ENCODE measurements at places on chromosomes 3 and 15. TPM values are rescaled to one million over a fixed set of nuclear protein-coding genes. Genes with fewer than 3 reads are reported as not detected.

Gene TWF2
- 52.2 TPM for total RNA-seq

Gene ULK4
- 38.4 TPM for total RNA-seq

Gene COLQ
- total RNA-seq: 3.2 TPM

Gene SUMF1
- 35.0 TPM for total RNA-seq

Gene NR1I2
- total RNA-seq: not detected

Gene LRRIQ4
- total RNA-seq: not detected

Gene C3orf22
- total RNA-seq: not detected

Gene VGLL3
- total RNA-seq: 80.0 TPM

Gene CFAP20DC
- not detected for total RNA-seq

Gene ACTRT3
- 3.1 TPM for total RNA-seq

Gene ADAMTSL3
- total RNA-seq: 41.4 TPM

Gene TGFBR2
- total RNA-seq: 250 TPM

Gene CELF6
- total RNA-seq: 2.3 TPM

Gene AMIGO3
- total RNA-seq: 5.8 TPM

- H3K36me3 ChIP-seq: no peaks in the 10 kb centered on the region
- no peak overlapping the region for H3K27ac ChIP-seq
- no peaks in the 10 kb centered on the region for H3K27me3 ChIP-seq
- H3K4me3 ChIP-seq: no peak overlapping the region
- DNase-seq: no peak
Observed at GRCh38 chr3:58355179-58355578, 22.5 kb downstream of the PXK start.

GRCh38 chr3:96959901-96960641 is 145.7 kb downstream of the EPHA6 start:
- H3K4me1 ChIP-seq: peaks cover 6% of the 10 kb centered on the region
- no peaks in the 10 kb centered on the region for H3K36me3 ChIP-seq
- no peak overlapping the region for H3K27ac ChIP-seq
- H3K27me3 ChIP-seq: no peaks in the 10 kb centered on the region
- DNase-seq: no peak

DNA sequence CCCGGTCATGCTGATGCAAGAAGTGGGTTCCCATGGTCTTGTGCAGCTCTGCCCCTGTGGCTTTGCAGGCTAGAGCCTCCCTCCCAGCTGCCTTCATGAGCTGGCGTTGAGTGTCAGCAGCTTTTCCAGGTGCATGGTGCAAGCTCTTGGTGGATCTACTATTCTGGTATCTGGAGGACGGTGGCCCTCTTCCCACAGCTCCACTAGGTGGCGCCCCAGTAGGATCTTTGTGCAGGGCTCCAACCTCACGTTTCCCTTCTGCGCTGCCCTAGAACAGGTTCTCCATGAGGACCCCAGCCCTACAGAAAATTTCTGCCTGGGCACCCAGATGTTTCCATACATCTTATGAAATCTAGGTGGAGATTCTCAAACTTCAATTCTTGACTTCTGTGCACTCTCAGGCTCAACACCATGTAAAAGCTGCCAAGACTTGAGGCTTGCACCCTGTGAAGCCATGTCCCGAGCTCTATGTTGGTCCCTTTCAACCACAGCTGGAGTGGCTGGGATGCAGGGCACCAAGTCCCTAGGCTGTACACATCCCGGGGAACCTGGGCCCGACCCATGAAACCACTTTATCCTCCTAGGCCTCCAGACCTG is 238.4 kb upstream of the MDFIC2 start:
- DNase-seq: peak; percentile 7
- H3K27me3 ChIP-seq: no peaks in the 10 kb centered on the region
- no peaks in the 10 kb centered on the region for H3K36me3 ChIP-seq
- H3K27ac ChIP-seq: no peak overlapping the region

DNA sequence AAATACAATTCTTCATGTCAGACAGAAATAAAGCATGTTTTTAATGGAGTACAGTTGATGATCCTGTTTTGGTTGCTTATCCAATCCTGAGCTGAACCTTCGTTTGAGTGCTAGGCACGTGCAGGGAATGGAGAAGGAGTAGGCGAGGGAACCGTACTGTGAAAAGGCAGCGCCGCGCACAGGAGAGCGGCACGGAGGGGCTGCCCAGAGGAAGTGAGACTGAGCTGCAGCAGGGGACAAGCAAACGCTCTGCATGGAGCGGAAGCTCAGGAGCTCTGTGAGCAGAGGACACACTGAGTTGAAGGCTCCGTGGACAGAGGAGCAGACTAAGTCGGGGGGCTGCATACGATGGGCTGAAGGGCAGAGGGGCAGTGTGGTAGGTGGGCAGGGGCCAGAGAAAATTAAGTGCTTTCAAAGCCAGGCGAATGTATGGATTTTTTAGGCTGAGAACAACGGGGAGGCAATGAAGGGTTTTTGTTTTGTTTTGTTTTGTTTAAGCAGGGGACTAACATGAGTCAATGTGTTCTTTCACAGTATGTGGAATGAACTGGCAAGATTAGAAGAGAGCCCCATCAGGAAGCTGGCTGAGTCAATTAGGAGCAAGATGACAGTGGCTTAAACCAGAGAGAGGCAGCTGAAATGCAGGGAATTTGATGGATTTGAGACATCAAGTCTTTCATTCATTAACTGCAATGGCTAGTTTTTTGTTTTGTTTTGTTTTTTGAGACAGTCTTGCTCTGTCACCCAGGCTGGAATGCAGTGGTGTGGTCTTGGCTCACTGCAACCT is 23.8 kb upstream of the TM2D3 start:
- peaks cover 27% of the 10 kb centered on the region for H3K36me3 ChIP-seq
- no peak overlapping the region for H3K4me3 ChIP-seq
- DNase-seq: no peak
- H3K27ac ChIP-seq: no peak overlapping the region
- no peaks in the 10 kb centered on the region for H3K27me3 ChIP-seq
- peaks cover 9% of the 10 kb centered on the region for H3K4me1 ChIP-seq

DNA sequence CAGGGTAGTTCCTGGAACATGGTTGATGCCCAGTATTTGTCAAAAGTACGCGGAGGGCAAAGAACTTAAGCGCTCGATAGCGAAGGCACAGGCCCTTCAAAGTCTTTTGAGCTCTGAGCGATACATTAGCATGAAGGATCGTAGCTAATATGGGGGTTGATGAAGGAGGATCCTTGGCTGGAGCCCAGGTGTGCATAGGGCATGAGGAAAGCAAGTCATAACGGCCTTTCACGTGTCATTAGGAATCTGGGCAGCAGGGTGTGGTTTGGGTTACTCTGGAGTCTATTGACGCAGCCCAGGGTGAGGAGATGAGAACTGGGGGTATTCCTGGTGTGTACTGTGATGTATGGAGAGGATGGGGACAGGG is 31.7 kb downstream of the SPINK8 start:
- peaks cover 13% of the 10 kb centered on the region for H3K36me3 ChIP-seq
- H3K4me1 ChIP-seq: peaks cover 19% of the 10 kb centered on the region
- H3K4me3 ChIP-seq: peak overlapping the region; percentile 79
- H3K27me3 ChIP-seq: no peaks in the 10 kb centered on the region
- no peak for DNase-seq
- peak overlapping the region; percentile 97 for H3K27ac ChIP-seq

DNA sequence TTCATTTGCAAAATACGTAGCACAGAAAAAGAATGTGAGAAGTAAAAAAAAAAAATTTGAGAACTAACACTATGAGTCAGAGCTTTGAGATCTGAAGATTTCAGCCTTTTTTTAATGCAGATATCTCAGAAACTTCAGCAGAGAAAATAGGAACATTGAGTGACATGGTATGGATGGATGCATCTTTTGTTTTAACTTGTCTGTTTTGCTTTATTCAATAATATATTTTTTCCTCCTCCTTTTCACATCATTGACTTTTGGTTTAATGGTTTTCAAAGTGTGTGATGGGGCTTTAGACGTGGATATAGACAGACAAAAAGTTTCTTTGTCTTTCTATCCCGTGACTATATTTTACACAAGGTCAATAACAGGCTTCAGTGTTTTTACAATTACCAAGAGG is 426.7 kb upstream of the FRG2C start:
- no peak overlapping the region for H3K4me3 ChIP-seq
- H3K4me1 ChIP-seq: no peaks in the 10 kb centered on the region
- no peaks in the 10 kb centered on the region for H3K36me3 ChIP-seq
- DNase-seq: no peak

DNA sequence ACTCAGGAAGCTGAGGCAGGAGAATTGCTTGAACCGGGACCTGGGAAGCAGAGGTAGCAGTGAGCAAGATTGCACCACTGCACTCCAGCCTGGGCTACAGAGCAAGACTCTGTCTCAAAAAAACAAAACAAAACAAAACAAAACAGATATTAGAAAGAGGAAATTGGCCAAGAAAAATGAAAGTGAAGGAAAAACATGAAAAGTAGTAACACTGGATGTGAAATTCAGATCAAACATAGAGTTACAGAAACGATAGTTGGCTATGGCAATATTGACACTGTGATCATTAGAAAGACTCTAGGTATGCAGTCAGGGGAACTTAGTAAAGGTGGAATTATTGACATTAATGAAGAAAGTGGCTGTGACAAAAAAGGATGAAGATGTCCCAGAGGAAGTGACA is 13.2 kb upstream of the TIPARP start:
- H3K36me3 ChIP-seq: no peaks in the 10 kb centered on the region
- DNase-seq: no peak
- no peak overlapping the region for H3K4me3 ChIP-seq

GRCh38 chr15:53880357-53880756 is 97.9 kb upstream of the UNC13C start:
- no peaks in the 10 kb centered on the region for H3K4me1 ChIP-seq
- H3K27ac ChIP-seq: no peak overlapping the region
- no peak overlapping the region for H3K4me3 ChIP-seq
- no peaks in the 10 kb centered on the region for H3K27me3 ChIP-seq
- H3K36me3 ChIP-seq: no peaks in the 10 kb centered on the region

DNA sequence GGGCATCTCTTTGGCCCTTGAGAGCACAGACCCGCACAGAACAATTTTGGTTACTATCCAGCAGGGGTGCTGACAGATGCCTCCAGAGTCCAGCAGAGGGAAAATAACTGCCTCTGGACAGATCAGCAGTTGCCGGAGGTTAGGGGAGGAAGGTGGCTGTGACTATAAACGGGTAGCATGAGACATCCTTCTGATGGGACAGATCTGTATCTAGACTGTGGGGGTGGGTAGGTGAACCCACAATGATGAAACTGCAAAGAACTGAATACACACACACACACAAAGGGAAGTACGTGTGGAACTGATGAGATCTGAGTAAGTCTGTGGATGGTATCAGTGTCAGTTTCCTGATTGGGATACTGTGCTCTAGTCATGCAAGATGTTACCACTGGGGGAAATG is 21.2 kb downstream of the ADAMTS7 start:
- H3K27me3 ChIP-seq: no peaks in the 10 kb centered on the region
- H3K4me3 ChIP-seq: no peak overlapping the region
- H3K36me3 ChIP-seq: peaks cover 20% of the 10 kb centered on the region
- no peak overlapping the region for H3K27ac ChIP-seq
- no peaks in the 10 kb centered on the region for H3K4me1 ChIP-seq

GRCh38 chr3:69241769-69242168 is 119.4 kb upstream of the LMOD3 start:
- H3K27me3 ChIP-seq: no peaks in the 10 kb centered on the region
- no peak overlapping the region for H3K27ac ChIP-seq
- no peak for DNase-seq
- H3K4me1 ChIP-seq: peaks cover 12% of the 10 kb centered on the region
- no peaks in the 10 kb centered on the region for H3K36me3 ChIP-seq

- H3K4me3 ChIP-seq: no peak overlapping the region
- H3K27me3 ChIP-seq: no peaks in the 10 kb centered on the region
- DNase-seq: no peak
- no peaks in the 10 kb centered on the region for H3K36me3 ChIP-seq
- H3K4me1 ChIP-seq: peaks cover 22% of the 10 kb centered on the region
Observed at GRCh38 chr3:125067225-125067624, 11.4 kb upstream of the HEG1 start.

- no peaks in the 10 kb centered on the region for H3K27me3 ChIP-seq
- DNase-seq: no peak
- no peaks in the 10 kb centered on the region for H3K36me3 ChIP-seq
- no peaks in the 10 kb centered on the region for H3K4me1 ChIP-seq
- no peak overlapping the region for H3K4me3 ChIP-seq
- H3K27ac ChIP-seq: no peak overlapping the region
Observed at GRCh38 chr15:89964232-89964954, 36.7 kb upstream of the ZNF710 start.

DNA sequence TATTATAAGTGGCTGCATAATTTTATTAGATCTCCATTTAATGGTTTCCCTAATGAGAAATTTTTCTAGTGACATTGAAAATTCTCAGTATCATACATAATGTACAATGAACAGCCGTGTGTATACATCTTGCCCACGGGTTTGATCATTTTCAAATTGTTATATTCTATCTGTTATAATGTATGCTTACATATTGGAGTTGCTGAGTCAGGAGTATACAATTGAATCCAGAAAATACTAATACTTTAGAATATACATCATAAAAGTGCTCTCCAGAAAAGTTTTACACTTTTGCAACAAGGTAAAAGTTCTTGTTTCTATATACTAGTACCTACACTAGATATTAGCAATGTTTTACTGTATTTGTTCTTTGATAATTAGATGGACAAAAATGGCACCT is 82.8 kb downstream of the SPATA16 start:
- no peak overlapping the region for H3K27ac ChIP-seq
- no peaks in the 10 kb centered on the region for H3K4me1 ChIP-seq
- H3K4me3 ChIP-seq: no peak overlapping the region
- H3K36me3 ChIP-seq: no peaks in the 10 kb centered on the region

DNA sequence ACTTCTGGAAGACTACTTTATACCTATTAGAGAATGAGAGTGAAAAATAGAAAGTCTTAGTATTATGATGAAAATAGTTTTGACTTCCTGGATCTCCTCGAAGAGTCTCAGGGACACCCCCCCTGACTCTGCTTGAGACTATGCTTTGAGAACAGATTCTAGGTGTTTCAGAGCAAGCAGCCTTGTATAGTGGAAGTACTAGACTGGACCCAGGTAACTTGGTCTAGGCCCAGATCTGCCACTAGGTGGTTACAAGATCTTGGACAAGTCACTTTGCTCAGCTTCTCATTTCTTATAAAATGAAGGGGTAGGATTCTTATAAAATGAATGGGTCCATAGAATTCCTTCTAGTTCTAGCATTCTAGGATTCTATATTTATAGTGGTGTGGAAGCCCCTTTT is 9.1 kb downstream of the ABHD5 start:
- no peaks in the 10 kb centered on the region for H3K27me3 ChIP-seq
- no peaks in the 10 kb centered on the region for H3K4me1 ChIP-seq
- no peak for DNase-seq
- no peak overlapping the region for H3K4me3 ChIP-seq
- H3K27ac ChIP-seq: no peak overlapping the region

DNA sequence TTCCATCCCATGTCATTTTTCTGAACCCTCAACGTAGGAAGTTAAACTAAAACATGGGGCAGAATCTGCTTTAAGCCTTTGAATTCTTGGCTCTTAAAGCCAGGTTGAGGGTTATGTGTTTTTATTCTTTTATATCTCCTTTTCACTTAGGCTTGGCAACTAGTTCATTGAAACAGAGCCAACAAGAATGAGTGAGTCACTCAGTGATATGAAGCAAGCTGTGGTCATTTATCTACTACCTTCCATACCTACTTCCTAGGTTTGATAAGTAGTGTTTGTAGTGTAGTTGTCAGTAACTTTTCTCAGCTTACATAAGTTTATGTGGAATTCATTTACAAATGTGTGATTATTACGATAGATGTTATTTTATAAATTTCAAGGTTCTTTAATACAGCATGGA is 67.4 kb downstream of the SNRPN start:
- no peak for DNase-seq
- H3K4me3 ChIP-seq: no peak overlapping the region
- H3K4me1 ChIP-seq: no peaks in the 10 kb centered on the region
- peaks cover 51% of the 10 kb centered on the region for H3K36me3 ChIP-seq

- DNase-seq: no peak
- peaks cover 17% of the 10 kb centered on the region for H3K4me1 ChIP-seq
- peaks cover 64% of the 10 kb centered on the region for H3K36me3 ChIP-seq
- H3K4me3 ChIP-seq: no peak overlapping the region
- no peak overlapping the region for H3K27ac ChIP-seq
- no peaks in the 10 kb centered on the region for H3K27me3 ChIP-seq
Observed at GRCh38 chr3:49122451-49122850, 1.8 kb upstream of the USP19 start.
